ENCODE measurements at places on chromosomes 16 and 17.

- peak; percentile 16 for DNase-seq
These were observed 5.3 kb downstream of the RPL13 start for GRCh38 chr16:89565506-89566372.

DNA sequence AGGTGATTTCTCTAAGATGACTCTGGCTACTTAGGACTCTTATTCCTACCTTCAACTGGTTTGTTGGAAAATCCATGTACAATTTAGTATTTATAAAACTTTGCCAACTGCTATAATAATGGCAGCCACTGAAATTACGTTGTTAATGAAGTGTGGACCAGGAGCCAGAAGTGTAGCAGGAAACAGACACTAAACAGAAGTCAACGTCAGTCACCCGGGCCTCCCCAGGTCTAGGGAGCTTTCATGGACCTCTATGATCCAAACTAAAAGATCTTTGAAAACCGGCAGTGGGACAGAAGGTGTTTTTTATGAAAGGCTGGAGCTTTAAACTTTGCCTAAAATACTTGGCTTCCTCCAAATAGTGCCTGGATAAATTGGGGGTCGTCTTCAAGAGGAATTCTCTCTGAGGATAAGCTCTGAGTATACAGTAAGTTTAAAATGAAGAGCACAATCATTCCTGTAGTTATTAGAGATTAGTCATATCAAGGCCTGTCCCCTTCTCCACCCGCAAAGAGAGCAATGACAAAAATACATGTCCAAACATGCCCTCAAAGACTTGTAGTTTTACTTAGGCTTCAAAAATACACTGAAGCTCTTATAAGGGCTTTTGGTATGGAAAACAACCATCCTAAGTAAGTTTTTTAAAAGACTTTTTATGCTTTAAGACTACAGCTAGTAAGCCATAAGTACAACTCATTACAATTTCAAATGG, 34.6 kb downstream of the DCUN1D3 start:
- DNase-seq: no peak

- no peak for DNase-seq
These were observed 31.2 kb upstream of the KIF2B start for GRCh38 chr17:53791551-53791950.

GRCh38 chr17:41519501-41520224, 973 bp upstream of the KRT15 start:
- no peak for DNase-seq

DNA sequence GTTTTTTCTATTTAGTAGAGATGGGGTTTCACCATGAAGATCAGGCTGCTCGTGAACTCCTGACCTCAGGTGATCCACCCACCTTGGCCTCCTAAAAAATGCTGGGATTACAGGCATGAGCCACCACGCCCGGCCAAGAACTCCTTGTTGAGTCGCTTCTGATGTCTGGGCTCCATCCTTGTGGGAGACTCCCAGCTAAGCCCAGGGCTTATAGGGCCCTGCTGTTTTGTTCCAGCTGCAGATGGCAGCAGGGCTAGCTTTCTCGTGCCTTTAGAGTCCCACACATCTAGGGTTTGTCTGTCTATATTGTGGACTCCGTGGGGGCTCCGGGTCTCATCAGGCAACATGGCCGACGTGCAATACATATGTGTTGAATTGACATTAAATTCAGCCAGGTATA, 39.3 kb upstream of the MED9 start:
- DNase-seq: no peak

GRCh38 chr16:31268891-31269290, 9.1 kb downstream of the ITGAM start:
- DNase-seq: no peak

DNA sequence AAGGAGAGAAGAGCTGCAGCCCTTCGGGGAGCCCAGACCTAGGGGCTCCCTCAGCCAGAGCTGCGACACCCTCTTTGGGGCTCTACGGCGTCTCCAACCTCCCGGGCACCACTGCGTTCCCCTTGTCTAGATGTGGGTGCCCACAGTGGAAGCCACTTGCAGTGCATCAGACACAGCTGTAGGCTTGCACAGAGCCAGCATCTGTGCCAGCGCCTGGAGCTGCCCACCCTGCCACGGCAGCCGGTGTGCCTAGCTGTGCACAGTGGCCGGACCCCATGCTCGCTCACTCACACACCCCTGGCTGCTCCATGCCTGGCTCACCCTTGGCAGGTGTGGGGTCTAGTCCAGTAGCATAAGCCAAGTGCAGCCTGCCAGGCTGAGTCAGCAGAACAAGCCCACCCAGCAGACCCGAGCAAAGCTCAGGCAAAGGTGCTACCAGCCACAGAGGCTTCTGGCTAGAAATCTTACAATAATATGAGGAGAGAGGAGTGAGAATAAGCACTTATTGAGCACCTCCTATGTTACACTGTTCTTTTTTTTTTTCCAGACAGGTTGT, 12.9 kb upstream of the KDM8 start:
- DNase-seq: no peak

- DNase-seq: no peak
These were observed 79.0 kb downstream of the ARHGAP17 start for GRCh38 chr16:24936151-24936550.

DNA sequence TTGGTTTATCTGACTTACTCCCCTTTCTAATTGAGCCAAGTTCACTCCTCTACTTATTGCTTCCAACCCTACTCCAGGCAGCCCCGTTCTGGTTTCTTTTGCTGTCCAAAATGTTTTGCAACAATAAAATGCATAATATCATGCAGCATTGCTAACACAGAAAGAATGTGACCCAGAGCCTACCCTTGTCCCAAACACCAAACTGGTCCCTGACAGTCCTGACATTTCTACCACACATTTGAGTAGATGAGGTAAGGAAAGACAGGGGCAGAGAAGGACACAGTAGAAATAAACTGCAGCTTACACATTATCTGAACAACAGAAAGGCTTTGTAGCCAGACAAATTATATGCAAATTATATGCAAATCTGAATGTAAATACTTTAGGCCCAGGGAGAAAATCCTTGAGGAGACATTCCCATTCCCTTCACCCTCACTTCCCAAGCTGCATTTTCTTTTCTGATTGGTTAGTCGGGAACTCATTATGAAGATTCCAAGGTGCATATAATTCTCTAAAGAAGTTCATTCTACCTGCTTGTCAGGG, 31.6 kb downstream of the SOX9 start:
- DNase-seq: no peak

DNA sequence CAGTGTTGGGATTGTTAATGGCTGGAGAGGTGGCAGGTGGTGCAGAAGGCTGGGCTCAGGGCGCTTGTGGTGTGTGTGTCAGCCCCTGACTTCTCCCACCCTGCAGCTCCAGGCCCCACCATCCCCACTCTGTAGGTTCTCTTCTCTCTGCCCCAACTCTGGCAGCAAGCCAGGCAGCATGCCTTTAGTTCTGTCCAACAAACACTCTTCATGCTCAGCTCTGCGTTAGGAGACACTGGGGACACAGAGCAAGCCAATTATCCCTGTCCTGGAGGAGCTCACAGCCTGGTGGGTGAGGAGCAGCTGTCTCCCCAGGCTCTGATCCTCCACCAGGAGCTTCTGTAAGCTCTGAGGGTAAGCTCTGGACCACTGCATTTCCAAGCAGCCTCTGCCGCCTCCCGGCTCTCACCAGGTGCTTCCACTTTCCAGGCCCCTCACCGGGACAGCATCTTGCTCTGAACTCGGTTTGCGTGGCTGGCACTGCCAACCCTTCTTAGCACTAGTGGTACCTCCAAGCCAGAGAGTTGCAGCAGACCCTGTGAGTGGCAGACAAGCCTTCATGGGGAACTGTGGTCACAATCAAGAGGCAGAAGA, 34.3 kb upstream of the WSCD1 start:
- no peak for DNase-seq

GRCh38 chr17:16888413-16889087, 83.4 kb downstream of the TNFRSF13B start:
- DNase-seq: no peak

DNA sequence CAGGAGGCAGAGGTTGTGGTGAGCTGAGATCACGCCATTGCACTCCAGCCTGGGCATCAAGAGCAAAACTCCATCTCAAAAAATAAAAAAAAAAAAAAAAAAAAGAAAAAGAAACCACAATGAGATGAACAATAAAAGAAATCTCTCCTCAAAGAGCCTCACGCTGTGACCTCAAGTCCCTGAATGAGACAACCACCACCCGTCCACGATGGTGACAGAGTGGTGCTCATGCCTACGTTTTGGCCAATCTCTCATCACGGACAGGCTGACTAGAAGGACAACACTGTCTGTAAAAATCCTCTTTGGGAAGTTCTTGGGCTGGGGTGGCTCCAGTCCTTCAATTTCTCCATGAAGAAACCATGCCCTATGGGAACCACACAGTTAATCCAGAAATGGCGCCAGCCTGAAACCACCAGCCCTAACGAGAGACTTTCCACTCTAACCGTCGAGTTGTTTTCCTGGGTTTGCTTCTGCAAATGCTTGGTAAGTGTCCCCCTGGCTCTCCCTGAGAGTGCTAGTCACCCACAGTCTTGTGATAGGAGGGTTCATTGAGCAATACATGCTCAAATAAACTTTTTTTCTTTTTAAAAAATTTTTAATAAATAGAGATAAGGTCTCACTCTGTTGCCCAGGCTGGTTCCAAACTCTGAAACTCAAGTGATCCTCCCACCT, 15.0 kb upstream of the PRSS27 start:
- DNase-seq: no peak

DNA sequence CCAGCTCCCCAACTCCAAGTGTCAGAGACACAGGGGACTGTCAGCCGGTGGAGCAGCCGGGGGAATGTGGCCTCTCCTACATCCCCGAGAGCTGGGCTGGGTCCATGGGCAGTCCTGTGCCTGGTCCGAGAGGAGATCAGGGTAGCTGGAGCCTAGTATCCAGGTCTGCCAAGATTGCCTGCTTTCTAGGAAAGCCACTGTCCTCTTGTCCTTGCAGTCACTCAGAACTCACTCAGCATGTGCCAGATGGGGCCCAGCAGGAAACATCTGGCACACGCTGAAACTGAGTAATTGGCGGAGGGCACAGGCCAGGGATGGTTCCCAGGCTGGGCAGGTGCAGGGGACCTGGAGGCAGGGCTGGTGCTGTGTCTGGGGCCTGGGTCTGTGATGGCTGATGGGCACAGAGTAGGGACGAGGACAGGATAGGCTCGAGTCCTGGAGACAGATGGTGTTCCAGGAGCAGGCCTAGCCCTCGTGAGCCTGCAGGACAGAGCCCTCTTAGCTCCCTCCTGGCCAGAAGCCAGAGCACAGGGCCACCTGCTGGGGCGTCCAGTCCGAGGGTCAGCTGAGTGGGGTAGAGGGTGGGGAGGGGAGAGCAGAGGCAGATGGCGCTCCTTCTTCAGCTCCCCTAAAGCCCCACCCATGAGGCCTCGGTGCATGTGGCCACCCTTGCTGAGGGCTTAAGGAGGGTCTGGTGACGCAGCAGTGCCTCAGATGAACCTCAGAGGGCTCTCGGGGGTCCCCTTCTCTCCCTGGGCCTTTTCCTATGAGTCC, 31.1 kb downstream of the ADCY7 start:
- DNase-seq: no peak

DNA sequence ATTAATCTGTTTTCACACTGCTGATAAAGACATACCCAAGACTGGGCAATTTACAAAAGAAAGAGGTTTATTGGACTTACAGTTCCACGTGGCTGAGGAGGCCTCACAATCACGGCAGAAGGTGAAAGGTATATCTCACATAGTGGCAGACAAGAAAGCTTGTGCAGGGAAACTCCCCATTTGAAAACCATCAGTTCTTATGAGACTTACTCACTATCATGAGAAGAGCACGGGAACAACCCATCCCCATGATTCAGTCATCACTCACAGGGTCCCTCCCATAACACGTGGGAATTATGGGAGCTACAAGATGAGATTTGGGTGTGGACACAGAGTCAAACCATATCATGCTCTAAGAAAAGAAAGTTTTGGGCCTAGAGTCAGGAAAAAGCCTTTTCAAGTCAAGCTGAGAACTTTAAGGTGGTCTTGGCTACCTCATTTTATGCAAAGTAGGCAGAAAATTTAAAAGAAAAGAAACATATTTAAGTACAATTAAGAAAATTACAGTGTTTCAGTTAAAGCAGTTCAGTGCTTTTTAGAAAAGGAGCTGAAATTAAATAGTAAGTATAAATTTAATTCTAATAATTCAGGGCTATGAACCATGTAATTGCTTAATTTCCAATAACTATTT, 24.9 kb upstream of the CRYM start:
- no peak for DNase-seq

GRCh38 chr17:79986411-79987186, 49.1 kb downstream of the TBC1D16 start:
- DNase-seq: no peak

DNA sequence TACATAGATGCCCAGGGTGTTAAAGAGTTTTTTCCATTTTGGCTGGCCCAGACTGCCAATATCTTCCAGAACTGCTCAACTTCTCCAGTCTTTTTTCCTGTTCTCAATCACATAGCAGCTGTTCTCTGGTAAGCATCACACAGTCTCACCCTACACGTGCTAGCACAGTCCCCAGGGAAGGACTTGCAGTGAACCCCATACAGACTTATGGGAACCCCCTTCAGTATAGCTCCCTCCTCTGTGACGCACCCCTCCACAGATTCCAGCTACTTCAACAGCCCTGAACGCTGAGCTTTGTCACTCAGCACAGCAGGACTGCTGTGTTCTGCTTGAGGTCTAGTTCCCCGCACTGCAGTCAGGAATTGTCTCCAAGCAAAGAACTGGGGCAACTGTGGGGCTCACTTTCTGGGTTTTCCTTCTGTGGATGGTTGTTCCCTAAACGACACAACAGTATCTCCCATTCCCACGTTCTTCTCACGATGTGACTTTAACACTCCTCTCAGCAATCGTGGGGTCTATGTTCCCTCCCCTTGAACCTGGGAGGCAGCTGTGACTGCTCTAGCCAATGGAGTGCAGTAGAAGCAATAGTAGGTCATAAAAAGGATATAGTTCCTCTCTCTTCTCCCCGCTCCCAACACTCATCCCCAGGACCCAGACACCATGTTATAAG, 3.6 kb downstream of the MMP28 start:
- DNase-seq: no peak

GRCh38 chr16:66097751-66098150, 268.7 kb upstream of the CDH5 start:
- no peak for DNase-seq

GRCh38 chr17:64245218-64246145, 17.6 kb downstream of the TEX2 start:
- no peak for DNase-seq

GRCh38 chr17:67606896-67607604, 110.7 kb upstream of the NOL11 start:
- DNase-seq: no peak

GRCh38 chr16:79933603-79934002, 333.1 kb upstream of the MAF start:
- DNase-seq: no peak

- DNase-seq: no peak
These were observed 21.4 kb downstream of the BAHCC1 start for GRCh38 chr17:81416612-81417011.

DNA sequence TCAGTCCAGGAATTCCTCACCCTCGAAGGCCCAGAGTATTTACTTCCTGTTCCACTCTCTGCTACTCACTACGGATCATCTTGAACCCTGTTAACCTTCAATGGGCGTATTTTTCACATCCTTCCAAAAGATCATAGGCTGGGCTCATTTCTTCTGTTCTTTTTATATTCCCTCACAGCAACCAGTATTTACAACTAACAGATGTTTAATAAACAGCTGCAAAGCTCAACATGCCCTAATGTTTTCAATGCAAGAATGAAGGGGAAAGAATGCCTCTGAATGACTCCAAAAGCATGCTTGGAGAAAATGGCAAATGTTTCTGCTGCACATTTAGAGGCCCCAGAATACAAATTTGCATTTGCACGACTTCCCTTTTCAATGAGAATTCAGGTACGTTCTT, 174.9 kb downstream of the ZFHX3 start:
- no peak for DNase-seq
